ENCODE measurements at places on chromosomes 1 and 21.

DNA sequence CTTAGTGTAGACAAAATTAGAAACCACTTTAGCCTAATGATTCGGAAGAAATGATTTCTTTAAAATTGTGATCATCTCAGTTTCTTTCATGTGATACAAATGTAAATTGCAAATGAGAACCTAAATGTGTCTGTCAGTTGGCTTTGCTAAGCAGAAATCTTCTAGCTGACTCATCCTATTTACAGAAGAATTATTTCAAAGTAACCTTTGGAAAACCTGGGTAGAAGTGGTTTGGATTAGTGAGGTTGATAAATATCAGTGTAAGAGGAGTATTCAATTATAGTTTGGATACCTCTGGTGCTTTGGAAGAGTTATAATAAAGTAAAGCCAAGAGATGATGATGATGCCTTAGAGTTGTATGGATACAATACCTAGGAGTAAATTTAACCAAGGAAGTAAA, 37.4 kb downstream of the CC2D1B start:
- no peak for DNase-seq

DNA sequence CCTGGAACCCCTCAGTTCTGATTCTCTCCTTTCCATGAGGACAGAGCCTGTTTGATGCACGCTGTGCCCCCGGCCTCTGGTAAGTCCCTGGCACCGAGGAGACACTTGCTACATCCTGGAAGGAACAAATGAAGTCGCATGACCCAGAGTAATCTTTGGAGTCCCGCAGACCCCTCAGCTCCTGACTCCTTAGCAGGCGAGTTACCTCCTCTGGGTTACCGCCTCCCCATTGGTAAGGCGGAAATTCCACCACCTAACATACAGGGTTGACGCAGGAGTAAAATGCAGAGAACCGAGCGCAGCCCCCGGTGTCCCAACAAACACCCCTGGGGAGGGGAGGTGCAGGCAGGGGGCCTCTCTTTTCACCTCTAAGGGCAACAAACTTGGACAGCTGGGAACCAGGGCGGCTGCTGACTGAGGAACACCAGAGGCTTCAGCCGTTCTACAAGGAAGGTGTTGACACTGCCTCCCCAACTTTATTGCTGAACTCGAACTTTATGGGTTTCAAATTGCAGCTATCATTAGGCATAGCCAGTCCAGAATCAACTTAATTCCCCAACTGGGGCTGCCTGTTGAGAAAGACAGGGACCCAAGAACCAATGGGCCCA, 115.3 kb upstream of the IFFO2 start:
- DNase-seq, result no peak

DNA sequence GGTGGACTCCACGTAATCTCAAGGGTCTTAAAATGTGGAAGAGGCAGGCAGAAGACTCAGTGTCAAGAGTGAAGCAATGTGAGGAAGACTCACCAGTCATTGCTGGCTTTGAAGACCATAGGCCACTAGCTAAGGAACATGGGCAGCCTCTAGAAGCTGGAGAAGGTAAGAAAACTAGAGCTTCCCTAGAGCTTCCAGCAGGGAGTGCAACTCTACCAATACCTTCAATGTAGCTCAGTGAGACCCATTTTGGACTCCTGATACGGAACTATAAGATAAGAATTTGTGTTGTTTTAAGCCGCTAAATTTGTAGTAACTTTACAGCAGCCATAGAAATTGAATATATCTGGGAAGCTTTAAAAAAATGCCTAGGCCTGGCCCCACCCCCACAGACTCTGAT, 18.9 kb downstream of the METTL13 start:
- no peak for DNase-seq

DNA sequence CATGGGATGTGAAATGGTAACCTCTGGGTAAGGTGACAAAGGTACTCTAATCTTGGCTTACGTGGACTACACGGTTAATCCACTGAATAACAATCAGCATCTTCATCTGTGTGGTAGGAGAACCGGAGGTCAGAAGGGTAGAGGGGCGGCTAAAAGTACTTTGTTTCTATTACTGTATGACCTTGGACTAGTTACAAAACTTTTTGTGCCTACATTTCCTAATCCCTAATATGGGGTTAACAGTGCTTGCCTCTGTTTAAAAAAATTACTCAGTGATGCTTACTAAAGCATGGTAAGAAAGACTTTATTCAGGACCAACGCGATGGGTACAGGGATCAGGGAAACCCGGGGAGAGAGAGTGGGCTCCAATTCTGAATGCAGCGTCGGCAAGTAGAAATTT, 1.7 kb upstream of the MRPS6 start:
- DNase-seq, result no peak

DNA sequence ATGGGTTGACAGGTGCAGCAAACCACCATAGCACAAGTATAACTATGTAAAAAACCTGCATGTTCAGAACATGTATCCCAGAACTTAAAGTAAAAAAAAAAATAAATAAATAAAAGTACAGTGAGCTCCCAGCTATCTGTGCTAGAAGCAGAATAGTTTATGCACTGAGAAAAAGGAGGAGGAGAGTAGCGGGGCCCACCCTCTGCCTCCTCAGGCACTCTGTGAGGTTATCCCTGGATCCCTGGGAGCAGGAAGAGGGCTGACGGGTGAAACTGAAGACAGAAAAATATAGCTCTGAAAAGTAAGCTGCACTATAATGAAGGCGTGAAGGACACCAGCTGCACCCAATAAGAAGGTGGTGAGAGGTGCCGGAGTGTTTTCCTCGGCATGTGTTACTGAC, 117.2 kb downstream of the SIPA1L2 start:
- DNase-seq, result no peak

- DNase-seq, result no peak
These were observed 19.7 kb downstream of the ENSA start for GRCh38 chr1:150609732-150610131.

- DNase-seq, result no peak
These were observed 350.2 kb downstream of the PLPP3 start for GRCh38 chr1:56229186-56229585.

GRCh38 chr1:53573931-53574330, 114.7 kb downstream of the DMRTB1 start:
- no peak for DNase-seq

- DNase-seq, result no peak
These were observed 10.6 kb downstream of the CEP170 start for GRCh38 chr1:243244432-243244841.

GRCh38 chr1:229470406-229471043, 36.6 kb upstream of the ACTA1 start:
- DNase-seq, result no peak

DNA sequence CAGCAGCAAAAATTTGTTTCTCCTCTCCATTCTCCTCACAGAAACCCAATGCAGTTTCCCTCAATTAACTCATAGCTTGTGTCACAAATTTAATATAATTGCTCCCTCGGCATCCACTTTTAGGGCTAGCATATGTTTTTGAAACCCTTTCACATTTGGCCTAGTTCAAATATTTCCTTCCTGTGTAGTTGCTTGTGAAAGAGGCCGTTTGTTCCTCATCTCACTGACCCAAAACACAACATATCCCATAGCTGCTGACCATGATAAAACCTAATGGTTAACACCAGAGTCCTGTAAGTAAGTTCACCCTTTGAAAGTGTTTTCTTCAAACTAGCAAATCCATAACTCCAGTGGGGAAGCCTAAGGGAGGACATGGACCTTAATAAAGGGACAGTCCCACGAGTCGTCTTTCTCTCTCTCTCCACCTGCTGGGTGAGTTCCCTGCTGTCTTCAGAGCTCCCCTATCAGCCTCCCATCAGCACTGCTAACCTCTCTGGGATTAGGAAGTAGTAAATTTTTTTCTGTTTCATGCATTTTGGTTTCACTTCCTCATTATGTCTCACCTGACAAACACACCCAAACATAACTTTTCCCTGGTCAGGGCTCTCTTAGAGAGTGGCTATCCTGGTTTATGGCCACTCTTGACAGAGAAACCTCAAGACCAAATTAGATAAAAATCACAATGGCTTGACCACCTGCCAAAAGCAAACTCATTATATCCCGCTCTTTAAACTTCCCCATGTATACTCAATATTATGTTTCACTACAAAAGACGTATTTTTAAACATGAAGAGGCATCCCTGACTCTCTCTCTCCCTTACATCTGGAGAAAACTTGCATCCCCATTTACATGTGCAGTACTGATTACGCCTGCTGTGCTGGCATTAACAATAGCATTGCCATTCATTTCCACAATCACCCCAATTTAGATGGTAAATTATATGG, 177.7 kb upstream of the HP1BP3 start:
- DNase-seq, result no peak

GRCh38 chr1:155940993-155941844, at the start of gene RXFP4:
Gene RXFP4 (plus strand): TSS chr1:155941638. CDS start chr1:155941710, 72 bp downstream.
- no peak for DNase-seq

GRCh38 chr1:37691497-37692077, 729 bp upstream of the CDCA8 start:
- no peak for DNase-seq

DNA sequence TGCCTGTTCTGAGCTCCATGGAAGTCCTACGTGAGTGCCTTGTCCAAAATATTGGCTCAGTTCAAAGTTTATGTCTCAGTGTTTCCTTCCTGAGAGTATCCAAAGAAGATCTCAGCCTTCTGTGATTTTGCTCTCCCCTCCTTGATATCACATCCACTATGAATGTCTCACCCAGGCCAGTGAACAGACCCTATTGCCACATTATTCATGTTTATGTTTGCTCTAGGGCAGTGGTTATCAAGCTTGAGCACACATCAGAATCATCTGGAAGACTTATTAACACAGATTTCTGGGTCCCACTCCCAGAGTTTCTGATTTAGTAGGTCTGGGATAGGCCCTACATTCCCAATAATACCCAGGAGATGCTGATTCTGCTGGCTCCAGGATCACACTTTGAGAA, 145.0 kb upstream of the FGGY start:
- DNase-seq, result no peak

- DNase-seq, result no peak
These were observed 100.4 kb downstream of the AJAP1 start for GRCh38 chr1:4754816-4755215.

DNA sequence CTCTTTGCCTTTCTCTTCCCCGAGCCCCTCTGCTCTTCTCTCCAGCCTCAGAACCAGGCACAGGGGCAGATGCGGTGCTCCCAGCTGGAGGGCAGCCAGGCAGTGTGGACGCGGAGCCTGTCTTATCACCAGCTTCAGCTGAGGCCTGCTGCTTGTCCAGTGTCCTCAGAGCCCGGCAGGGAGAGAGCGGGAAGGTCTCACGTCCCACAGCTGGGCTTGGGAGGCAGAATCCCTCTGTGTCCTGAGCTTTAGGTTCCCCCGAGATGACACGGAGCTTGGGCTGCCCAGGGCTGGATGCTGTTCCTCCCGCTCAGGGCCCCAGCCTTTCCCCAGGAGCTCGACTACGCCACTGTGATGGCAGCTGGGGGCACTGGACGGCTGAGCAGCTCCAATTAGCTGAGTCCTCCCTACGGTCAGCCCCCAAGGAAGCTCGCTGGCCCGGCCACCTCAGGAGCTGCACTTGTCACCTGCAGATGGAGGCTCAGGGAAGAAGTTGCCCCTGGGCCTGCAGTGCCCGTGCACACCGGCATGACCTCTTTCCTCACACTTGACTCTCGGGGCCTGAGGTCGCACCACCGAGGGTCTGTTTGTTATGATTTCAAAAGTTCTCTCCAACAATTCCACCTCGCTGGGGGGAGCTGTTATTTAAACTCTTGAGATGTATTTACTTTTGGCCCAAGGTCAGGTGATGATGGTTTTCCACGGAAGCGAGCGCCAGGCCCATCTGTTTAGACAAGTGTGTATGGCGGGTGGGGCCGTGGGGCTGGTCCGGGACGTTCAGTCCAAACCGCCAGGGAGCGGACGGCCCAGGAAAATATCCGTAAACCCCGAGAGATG, 127.3 kb downstream of the SIK1 start:
- no peak for DNase-seq

GRCh38 chr1:6802893-6803292, 17.6 kb downstream of the CAMTA1 start:
- no peak for DNase-seq

DNA sequence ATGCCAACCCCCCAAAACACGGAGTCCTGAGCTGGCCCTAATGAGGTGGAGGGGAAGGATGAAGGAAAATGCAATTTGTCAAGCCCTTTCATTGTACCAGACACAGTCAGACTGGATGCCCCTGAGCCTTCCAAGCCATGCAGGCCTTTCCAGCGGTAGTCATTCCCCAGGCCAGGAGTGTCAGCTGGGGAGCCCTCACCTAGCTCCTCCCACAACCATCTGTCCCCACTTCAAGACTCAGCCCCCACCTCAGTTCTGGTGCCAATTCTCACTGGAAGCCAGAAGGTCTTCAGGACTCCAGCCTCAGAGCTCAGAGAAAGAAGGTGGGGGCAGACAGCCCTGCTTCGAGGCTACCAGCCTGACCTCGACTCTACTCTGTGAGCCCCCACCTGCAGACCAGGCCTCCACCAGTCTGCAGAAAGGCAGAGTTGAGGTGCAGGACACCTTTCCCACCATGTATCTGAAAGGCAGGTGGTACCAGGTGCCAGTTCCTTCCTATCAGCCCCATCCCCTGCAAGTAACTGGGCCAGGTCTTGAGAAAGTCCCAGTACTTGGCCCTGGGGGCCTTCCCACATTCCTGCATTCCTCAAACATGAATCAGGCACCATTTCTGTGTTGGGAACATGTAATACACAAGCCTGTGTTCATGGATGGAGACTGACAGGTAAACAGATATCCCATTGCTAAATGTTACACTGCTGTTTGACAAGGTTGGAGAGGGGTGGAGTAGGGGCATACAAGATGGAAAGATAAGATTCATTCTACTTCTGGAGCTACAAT, 180.6 kb upstream of the EDN2 start:
- DNase-seq, result no peak
